AG09309 (cell line): ENCODE measurements at places on chromosomes 2 and 18.

- DNase-seq: no peak
Measured at GRCh38 chr2:48069769-48070168, 163.5 kb upstream of the FBXO11 start.

- no peak for DNase-seq
Measured at GRCh38 chr2:67046591-67046990, 350.5 kb upstream of the ETAA1 start.

GRCh38 chr2:196984903-196985302 is 58.4 kb upstream of the PGAP1 start:
- DNase-seq: no peak

GRCh38 chr2:5690718-5691220 is 1.4 kb upstream of the SOX11 start:
- no peak for DNase-seq

GRCh38 chr2:224222291-224222690 is 179.6 kb downstream of the FAM124B start:
- DNase-seq: no peak

- peak; percentile 33 for DNase-seq
Measured at GRCh38 chr18:45690975-45691815, 32.8 kb upstream of the SLC14A1 start.

- DNase-seq: no peak
Measured at GRCh38 chr2:54290356-54291025, 34.5 kb upstream of the TSPYL6 start.

DNA sequence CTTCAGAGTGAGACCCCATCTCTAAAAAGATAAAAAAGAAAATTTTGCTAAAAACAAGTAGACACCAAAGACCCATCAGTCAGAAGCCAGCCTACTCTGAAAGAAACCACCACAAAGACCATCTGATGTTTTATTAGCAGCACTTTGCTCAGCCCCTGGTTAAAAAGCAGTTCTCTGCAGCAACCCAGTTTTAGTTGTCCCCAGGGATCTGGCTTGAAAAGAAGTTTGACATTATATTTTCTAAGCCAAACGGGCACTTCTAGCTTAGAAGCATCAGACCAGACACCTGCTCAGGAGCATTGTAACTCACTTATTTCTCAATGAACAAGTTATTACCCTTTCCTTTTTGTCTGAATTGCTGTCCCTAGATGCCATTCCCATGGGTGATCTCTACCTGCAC is 164.2 kb upstream of the ETAA1 start:
- DNase-seq: no peak

DNA sequence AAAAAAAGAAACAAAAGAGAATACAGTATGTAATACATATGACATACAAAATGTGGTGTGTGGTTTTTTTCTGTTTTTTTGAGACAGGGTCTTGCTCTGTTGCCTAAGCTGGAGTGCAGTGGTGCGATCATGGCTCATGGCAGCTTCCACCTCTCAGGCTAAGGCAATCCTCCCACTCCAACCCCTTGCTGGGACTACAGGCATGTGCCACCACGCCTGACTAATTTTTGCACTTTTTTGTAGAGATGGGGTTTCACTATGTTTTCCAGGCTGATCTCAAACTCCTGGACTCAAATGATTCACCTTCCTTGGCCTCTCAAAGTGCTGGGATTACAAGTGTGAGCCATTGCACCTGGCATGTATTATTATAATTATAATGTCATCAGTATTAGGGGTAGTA is 38.9 kb downstream of the DHX57 start:
- no peak for DNase-seq

- DNase-seq: no peak
Measured at GRCh38 chr2:184633726-184634125, 35.4 kb downstream of the ZNF804A start.

DNA sequence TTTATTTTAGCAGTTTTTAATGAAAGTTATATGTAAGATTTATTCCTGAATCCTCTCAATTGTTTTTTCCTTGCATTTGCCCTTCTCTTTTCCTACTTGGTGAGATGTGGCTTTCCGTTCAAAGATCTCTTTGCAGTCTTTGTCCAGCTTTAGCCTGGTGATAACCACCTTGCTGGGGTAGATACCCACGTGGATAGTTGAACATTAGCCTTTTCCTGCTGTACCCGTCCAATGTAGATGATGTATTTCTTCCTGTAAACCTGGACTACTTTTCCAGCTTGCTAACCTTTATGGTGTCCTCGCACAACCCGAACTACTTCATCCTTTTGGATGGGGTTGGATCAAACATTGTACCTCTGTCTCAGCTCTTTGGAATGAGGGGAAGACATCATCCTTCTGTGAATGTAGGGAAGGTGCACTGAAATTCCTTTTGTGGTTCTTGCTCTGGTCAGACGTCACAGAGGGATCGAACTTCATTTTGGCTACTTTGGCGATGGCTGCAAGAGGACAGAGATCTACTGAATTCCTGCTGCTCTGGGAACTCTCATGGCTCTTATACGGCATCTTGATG is 293.2 kb upstream of the EPAS1 start:
- no peak for DNase-seq

GRCh38 chr2:64727013-64727767 is 73.5 kb upstream of the SERTAD2 start:
- DNase-seq: no peak

DNA sequence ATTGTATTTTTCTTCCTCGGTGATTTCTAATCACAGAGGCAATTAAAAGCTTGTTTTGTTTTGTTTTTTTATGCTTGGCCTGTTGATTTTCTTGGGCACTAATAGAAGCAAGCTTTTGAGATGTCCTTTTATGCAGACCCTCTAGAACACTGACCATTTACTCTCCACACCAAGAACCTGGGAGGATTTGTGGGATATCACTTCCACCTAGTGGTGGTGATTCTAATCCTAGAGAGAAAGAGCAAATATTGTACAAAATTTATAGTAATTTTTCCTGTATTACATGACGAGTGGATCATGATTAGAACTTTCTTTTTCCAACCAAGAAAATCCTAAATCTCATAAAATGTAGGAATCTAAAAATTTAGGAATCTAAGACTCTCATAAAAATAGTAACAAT is 23.4 kb downstream of the NEMP2 start:
- no peak for DNase-seq

- DNase-seq: peak; percentile 83
Measured at GRCh38 chr18:63444580-63444979, 22.3 kb upstream of the VPS4B start.

DNA sequence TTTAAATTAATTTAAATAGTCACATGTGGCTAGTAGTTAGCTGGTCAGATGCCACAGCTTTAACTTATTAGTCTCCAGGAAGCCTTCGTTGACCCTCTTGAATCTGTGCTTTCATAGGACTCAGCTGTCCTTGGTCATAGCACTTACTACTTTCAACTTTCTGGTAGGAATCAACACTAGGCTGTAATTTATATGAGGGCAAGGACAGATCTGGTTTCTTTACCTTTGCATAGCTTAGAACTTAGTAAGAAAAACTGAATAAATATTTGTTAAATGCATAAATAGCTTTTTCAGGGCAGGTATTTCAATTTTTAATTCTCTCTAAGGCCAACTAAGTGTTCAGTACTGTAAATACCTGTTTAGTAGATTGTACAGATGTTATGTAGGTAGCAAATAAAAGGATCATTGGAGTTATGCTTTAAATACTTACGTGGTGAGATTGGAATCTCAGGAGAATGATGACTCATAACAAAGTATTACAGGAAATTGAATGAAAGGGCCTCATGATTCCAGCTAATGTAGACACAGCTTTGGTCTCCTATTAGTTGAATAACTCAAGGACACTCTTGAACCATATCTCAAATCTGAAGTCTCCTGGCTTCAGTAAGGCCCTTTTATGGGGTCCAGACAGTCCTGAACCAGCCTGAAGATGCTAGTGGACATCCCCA is 2.6 kb downstream of the CLIP4 start:
- no peak for DNase-seq

DNA sequence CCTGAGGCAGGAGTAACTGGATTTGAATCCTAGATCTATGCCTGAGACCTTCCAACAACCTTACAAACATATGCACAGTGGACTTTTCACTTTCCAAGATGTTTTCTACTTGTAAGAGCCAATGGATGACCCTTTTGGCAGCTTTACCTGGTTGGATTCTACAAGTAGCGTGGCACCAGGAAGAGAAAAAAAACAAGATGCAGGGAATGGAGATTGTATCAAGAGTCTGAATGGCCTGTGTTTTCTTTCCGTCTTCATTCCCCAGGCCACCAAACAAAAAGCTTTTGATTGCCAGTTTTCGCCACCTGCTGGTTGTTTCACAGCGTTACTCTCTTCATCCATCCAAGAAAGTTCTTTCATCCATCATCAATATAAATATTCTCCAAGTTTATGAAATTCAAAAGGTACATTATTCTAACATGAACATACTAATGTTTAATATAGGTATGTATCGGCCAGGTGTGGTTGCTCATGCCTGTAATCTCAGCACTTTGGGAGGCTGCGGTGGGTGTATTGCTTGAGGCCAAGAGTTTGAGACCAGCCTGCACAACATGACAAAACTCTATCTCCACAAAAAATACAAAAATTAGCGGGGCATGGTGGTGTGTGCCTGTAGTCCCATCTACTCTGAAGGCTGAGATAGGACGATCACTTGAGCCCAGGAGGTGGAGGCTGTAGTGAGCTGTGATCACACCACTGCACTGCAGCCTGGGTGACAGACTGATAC is 3.5 kb upstream of the BCL2 start:
- peak; percentile 32 for DNase-seq

DNA sequence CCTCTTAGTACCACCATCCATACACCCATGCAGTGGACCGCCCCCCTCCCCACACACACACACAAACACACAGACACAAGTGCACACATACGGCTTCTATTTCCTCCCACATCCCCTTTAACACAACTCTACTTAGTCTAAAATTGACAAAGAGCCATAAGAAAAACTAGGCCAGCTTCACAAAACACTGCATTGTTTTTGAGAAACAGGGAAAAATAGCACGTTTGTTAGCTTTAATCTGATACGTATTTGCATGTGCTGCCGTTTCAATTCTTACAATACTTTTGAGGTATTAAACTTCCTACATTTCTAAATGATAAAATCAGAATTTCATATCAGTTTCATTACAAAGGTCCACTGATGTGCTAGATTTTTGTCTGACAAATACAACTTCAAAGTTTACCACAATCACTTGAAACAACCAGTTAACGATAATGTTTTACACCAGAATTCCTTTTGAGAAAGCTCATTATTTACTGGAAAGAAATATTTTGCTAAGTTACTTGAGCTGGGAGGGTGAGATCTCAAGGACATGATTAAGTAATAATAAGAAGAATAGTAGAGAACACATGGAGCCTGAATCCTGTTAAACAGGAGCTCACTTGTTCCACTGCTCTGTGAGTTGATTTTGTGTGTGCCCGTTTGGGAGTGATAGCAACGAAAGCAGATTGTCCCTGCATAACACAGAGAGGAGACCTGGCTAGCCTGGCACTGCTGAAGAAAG is 74.5 kb downstream of the MOGAT1 start:
- no peak for DNase-seq

- no peak for DNase-seq
Measured at GRCh38 chr2:54672590-54673456, 50.6 kb upstream of the EML6 start.

- no peak for DNase-seq
Measured at GRCh38 chr18:75652528-75652927, 225.0 kb upstream of the SMIM21 start.

DNA sequence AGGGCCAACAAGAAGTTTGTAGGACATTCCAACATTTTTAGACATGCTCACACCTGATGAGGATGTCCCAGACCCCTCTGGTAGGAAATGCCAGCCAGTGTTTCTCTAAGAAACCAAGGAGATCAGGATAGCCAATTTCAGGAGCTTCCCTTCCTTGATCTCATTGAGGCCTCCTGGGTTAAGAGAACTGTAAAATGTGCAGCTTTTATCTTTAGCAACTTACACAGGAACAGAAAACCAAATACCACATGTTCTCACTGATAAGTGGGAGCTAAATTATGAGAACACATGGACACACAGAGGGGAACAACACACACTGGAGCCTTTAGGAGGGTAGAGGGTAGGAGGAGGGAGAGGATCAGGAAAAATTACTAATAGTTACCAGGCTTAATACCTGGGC is 99.6 kb upstream of the MAP2 start:
- no peak for DNase-seq

GRCh38 chr2:232111551-232111950 is 150.0 kb downstream of the DIS3L2 start:
- no peak for DNase-seq

DNA sequence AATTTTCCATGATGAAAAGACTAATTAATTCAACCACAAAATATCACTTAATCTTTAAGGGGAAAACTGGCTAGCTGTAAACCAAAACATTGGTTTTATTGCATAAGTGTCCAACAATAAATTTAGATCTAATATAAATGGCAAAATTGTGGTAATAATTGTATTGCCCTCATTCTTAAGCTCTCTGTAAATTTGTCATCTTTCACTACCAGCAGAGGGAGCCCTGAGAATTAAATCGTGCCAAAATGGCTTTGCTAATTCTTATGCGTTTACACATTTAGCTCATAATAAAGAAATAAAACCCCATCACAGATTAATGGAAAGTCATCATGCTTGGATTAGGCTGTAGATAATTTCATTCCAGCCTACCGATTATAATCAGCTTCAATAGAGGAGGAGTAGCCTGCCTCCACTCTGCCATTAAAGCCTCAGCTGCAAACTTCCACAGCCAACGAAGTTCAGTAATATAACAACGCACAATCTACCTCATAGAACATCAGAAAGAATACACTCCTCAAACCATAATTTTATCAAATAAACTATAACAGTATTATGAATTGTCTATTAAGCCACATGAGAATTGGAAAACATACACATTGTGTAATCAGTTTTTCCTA is 70.0 kb upstream of the ATP5MC3 start:
- DNase-seq: peak; percentile 11

- no peak for DNase-seq
Measured at GRCh38 chr2:178229927-178230326, 35.6 kb downstream of the OSBPL6 start.

GRCh38 chr2:216216951-216217903 is 108.1 kb downstream of the XRCC5 start:
- DNase-seq: no peak

GRCh38 chr18:44599412-44599811 is 81.3 kb upstream of the SETBP1 start:
- no peak for DNase-seq

DNA sequence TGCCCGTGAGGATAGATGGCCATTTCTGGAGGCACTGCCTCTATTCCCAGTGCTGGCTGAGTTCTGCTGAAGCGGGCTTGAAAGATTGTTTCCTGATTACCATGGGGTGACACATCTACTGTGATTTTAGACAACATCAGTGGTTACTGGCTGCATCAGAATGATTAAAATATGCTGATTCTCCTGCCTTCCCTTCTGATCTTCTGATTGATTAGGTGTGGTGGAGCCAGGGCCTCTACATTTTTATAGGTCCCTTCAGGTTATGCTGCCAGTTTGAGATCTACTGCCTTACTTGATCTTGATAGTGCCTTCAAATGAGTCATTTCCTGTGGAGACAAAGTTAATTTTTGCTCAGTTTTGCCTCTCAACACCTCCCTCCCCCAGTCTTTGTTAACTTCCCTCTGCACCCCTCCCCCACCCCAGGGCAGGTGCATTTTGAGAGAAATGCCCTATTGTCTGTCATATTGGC is 31.6 kb upstream of the SNORC start:
- no peak for DNase-seq
